ENCODE measurements at places on chromosomes 2 and 18. TPM values are rescaled to one million over a fixed set of nuclear protein-coding genes. Genes with fewer than 3 reads are reported as not detected.
A peak's percentile ranks its signal among the peaks of the same experiment; 100 is the strongest.

The CLIP4 gene
- total RNA-seq, result 20.8 TPM

The C2orf80 gene
- not detected for total RNA-seq

DNA sequence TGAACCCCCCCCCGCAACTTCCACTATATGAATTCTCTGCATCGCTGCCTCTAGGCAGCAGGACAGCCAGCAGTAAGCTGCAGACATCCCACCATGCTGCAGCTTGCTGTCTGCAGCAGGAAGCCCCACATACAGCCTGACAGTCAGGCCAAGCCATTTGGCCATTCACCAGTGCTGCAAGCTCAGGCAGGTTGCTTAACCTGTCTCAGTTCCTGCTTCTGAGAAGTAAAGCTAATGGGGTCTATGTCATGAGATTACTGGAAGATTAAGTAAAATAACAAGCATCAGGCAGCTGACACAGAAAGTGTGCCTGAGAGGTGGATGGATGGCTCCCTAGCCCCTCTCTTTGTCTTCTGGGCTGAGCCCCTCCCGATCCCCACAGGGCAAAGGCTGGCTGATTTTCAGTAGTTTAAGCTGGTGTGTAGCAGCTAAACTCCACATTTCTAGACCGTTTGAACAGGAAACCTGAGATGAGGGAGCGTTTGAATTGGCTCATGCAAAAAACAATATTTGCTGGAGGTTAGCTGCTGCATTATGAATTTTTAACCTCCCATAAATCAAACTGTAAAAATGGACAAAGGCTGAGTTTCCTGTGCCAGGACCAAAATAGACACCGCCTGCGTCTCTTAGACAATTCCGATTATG, 193.8 kb upstream of the ARL4C start:
- H3K4me3 ChIP-seq, result no peak overlapping the region
- H3K27me3 ChIP-seq, result no peaks in the 10 kb centered on the region
- H3K27ac ChIP-seq, result no peak overlapping the region

The SLC66A2 gene
- 44.4 TPM for total RNA-seq

DNA sequence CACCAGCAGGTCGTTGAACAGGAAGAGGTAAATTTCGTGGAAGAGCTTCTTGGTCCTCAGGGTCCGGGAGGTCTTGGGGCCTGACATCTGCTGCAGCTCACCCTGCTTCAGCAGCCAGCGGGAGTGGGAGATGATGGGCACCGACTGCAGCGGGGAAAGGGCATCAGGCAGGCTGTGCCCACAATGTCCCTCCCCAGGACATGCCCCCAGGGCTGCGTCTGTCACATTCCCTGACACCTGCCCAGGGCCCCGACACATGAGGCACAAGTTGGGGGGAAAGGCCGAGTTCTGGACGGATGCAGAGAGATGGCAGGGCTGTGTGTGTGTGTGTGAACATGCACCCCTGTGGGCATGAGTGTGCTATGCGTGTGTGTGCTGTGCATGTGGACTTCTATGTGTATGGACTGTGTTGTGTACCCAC, 13.9 kb downstream of the SNORC start:
- no peaks in the 10 kb centered on the region for H3K36me3 ChIP-seq
- H3K27me3 ChIP-seq, result no peaks in the 10 kb centered on the region
- no peak overlapping the region for H3K4me3 ChIP-seq
- DNase-seq, result no peak
- H3K4me1 ChIP-seq, result no peaks in the 10 kb centered on the region
- H3K27ac ChIP-seq, result no peak overlapping the region

The DNAH7 gene
- 0.05 TPM for total RNA-seq

The ALPP gene
- not detected for total RNA-seq

DNA sequence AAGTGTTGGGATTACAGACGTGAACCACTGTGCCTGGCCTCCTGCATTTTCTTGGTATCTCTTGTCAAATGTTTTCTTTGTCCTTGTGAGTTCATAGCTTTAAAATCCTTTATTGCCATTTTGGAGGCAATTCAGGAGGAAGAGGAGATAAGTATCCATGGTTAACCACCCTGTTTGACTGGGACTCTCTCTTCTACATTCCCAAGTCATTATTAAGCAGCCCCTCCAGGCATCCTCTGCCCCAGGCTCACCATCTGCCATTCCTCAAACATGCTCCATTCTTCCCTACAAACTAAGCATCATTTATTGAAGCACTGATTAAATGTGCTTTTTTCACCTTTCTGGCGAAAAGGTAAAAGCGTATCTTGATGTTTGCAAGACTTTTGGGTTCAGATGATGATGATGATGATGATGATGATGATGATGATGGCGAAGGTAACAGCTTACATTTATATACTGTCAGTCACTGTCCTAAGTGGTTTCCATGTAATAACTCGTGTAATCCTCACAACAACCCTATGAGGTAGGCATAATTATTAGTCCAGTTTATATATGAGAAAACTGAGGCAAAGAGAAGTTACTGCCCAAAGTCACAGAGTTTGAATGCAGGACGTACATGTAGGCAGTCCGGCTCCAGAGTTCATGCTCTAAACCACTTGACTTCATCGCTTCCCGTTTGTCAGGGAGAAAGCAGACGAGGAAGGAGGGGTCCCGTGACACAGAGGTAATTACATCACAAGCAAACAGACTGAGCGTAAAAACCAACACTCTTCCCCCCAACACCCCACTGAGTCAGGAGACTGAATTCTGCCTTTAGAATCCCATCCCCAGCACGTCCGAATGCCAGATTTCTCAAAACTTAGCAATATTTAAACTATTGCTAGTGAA, 69.7 kb upstream of the ACKR3 start:
- no peaks in the 10 kb centered on the region for H3K4me1 ChIP-seq
- H3K27me3 ChIP-seq, result peaks cover 9% of the 10 kb centered on the region
- no peaks in the 10 kb centered on the region for H3K36me3 ChIP-seq
- H3K4me3 ChIP-seq, result no peak overlapping the region

DNA sequence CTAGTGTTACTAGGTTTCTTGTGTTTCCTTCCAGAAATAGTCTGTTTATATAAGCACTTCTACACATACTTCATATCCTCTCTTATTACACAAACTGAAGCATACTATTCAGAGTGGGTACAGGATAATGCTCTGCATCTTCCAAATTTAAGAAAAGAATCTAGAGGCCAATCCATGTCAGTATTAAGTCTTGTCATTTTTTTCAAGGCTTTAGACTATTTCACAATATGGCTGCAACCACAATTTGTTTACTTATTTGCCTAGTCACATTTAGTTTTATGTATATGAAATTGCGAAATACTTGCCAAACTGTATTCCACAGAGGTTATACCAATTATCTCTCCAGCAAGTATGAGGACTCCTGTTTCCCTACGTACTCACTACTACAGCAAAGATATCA, 27.9 kb downstream of the IWS1 start:
- H3K36me3 ChIP-seq, result peaks cover 77% of the 10 kb centered on the region
- no peak for DNase-seq
- no peak overlapping the region for H3K27ac ChIP-seq
- no peaks in the 10 kb centered on the region for H3K27me3 ChIP-seq
- no peaks in the 10 kb centered on the region for H3K4me1 ChIP-seq

The GCG gene
- total RNA-seq, result not detected

The BUB1 gene
- total RNA-seq, result 1.6 TPM

The FBLN7 gene
- total RNA-seq, result 1.2 TPM

DNA sequence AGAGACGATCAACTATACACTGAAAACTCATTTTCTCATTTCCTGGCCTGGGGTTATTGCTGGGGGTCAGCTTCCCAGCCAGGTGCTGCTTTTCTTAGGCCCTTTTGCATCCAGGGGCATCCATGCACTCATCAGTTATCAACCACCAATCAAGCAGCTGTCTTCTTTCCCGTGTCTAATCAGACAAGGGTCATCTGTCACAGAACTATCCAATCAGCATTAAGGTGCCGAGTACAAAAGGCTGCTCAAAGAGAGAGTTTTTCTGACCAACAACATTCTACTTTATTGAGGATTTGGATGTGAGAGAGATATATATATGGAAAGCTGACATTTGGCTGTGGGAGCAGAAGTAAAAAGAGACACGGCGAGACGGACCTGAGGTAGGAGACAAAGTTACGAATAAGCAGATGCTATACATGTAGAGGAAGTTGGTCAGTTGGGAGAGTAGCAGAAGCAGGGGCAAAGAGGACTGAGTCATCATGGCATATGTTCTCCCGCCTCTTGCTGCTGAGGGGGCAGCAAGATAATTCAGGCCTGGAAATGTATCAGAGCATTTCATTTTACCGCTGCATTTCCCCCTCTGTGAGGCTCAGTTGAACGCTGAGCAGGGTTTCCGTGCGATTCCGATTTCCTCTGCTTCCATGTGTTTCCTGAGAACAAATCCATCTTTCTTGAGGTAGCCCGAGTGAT, 129.3 kb downstream of the NUP35 start:
- no peak overlapping the region for H3K27ac ChIP-seq
- no peak for DNase-seq
- H3K27me3 ChIP-seq, result no peaks in the 10 kb centered on the region
- H3K4me1 ChIP-seq, result no peaks in the 10 kb centered on the region

GRCh38 chr2:20099780-20100179, 48.4 kb upstream of the LAPTM4A start:
- DNase-seq, result no peak
- no peak overlapping the region for H3K27ac ChIP-seq
- H3K36me3 ChIP-seq, result no peaks in the 10 kb centered on the region
- H3K4me3 ChIP-seq, result no peak overlapping the region
- no peaks in the 10 kb centered on the region for H3K27me3 ChIP-seq
- no peaks in the 10 kb centered on the region for H3K4me1 ChIP-seq

DNA sequence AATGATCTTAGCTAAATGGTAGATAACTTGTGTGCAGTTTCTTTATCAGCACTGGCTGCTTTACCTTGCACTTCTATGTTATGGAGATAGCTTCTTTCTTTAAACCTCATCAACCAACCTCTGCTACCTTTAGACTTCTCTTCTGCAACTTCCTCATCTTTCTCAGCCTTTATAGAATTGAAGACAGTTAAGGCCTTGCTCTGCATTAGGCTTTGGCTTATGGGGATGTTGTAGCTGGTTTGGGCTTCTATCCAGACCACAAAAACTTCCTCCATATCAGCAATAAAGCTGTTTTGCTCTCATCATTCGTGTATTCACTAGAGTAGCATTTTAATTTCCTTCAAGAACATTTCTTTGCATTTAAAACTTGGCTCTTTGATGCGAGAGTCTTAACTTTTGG, 123.7 kb downstream of the PIK3C3 start:
- H3K4me3 ChIP-seq, result no peak overlapping the region
- H3K27me3 ChIP-seq, result no peaks in the 10 kb centered on the region
- DNase-seq, result no peak

The RAX gene
- not detected for total RNA-seq

DNA sequence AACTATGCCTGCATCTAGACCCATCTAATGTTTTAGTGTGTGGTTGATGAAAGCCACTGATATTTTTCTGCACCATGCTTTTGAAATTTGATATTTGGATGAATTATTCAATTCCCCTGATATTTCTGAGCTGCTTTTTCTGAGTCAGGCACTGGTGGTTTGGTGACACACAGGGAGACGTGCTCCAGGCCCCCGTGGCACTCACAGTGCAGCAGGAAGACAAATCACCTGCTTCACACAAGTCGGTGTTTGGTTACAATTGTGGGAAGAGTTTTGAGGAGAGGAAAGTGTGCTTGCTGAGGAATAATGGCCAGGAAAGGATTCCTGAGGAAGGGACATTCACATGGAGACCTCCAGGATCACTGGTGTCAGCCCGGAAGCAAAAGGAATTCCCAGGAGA, 179.7 kb downstream of the ACKR3 start:
- no peak for DNase-seq
- H3K4me1 ChIP-seq, result no peaks in the 10 kb centered on the region
- H3K27ac ChIP-seq, result no peak overlapping the region
- no peak overlapping the region for H3K4me3 ChIP-seq
- H3K36me3 ChIP-seq, result no peaks in the 10 kb centered on the region

GRCh38 chr2:229947544-229947943, 25.2 kb downstream of the FBXO36 start:
- H3K4me3 ChIP-seq, result no peak overlapping the region
- no peaks in the 10 kb centered on the region for H3K27me3 ChIP-seq
- no peaks in the 10 kb centered on the region for H3K4me1 ChIP-seq
- DNase-seq, result no peak
- H3K27ac ChIP-seq, result no peak overlapping the region
- no peaks in the 10 kb centered on the region for H3K36me3 ChIP-seq

The DPYSL5 gene
- total RNA-seq, result not detected

- H3K4me3 ChIP-seq, result no peak overlapping the region
- H3K27ac ChIP-seq, result no peak overlapping the region
- peaks cover 3% of the 10 kb centered on the region for H3K27me3 ChIP-seq
- H3K4me1 ChIP-seq, result no peaks in the 10 kb centered on the region
- H3K36me3 ChIP-seq, result no peaks in the 10 kb centered on the region
Observed at GRCh38 chr2:100504542-100504941, 34.3 kb downstream of the NMS start.

DNA sequence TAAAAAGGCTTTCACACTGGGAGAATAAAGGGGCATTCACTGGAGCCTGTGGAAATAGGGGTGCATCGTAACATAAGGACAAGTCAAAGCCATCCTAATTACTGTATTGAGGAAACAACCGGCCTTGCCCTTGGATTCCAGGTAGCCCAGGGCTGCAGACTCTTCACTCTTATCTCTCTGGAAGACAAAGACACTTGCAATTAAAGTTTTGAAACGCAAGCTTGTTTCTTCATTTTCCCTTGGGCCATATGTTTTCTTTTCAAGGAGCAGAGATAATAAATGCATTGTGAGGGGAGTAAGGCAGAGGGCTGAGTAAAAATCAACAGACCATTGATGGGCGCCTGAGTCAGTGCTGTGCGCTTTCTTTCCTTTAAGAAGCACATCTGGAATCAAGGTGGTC, 11.5 kb downstream of the TNFRSF11A start:
- H3K27me3 ChIP-seq, result peaks cover 15% of the 10 kb centered on the region
- no peak for DNase-seq
- no peak overlapping the region for H3K27ac ChIP-seq

- H3K4me3 ChIP-seq, result peak overlapping the region; percentile 34
- H3K27ac ChIP-seq, result no peak overlapping the region
- peaks cover 23% of the 10 kb centered on the region for H3K4me1 ChIP-seq
Observed at GRCh38 chr2:8487461-8487932, 194.4 kb upstream of the ID2 start.

DNA sequence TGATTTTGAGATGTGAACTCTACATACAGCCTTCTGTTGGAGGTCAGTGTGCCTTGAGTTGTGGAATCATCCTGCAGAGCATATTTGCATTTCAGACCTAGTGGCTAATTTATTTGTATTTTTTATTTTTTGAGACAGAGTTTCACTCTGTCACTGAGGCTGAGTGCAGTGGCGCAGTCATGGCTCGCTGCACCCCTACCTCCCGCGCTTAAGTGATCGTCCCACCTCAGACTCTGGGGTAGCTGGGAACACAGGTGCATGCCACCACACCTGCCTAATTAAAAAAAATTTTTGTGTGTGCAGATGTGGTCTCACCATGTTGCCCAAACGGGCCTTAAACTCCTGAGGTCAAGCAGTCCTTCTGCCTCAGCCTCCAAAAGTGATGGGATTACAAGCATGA, 104.4 kb downstream of the ASXL3 start:
- H3K27me3 ChIP-seq, result no peaks in the 10 kb centered on the region
- H3K4me1 ChIP-seq, result no peaks in the 10 kb centered on the region
- H3K4me3 ChIP-seq, result no peak overlapping the region
- no peaks in the 10 kb centered on the region for H3K36me3 ChIP-seq
